ENCODE measurements at places on chromosomes 16 and 17. TPM values are rescaled to one million over a fixed set of nuclear protein-coding genes. Genes with fewer than 3 reads are reported as not detected.

DNA sequence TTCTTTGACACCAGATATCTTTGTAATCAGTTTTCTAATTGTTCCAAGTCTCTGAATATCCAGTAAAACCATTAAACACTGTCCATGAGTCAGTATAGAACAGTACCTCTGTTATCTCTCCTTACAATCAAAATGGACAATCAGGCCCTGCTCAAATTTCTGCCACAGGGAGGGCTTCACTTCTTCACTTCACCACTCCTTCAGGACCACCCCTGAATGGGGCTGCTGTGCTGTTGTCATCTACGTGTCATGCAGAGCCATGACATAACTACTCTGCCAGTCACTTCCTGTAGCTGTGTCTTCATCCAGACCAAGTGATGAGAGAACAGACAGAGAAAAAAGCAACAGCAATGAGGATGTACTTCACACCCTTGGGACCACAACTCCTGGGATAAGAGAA, 116.9 kb downstream of the TANC2 start:
- H3K4me3 ChIP-seq, result no peak overlapping the region
- no peak overlapping the region for H3K27ac ChIP-seq
- peaks cover 13% of the 10 kb centered on the region for H3K4me1 ChIP-seq
- H3K27me3 ChIP-seq, result no peaks in the 10 kb centered on the region

DNA sequence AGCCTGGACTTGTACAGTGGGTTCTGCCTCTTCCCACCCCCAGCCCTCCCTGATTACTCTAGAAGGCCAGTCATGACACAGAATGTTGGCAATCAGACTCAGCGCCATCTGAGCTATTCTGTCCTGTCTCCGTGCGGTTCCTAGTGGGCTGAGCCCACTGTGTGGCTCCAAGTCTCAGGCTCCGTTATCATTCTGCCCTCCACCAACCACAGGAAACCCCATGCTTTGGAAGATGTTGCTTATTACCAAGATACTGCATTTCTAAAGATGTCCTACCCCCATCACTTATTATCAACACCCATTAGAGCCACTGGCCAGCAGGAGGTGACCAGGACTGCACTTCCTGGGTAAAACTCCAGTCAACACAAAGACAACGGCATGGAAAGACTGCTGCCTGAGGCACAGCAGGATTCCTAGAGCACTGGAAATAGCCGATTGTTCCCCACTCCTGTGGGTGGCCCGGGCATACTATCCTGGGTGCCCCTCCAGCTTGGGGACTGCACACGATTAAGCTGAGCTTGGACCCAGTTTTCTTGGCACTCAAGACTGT, 133.6 kb downstream of the AATF start:
- no peak for DNase-seq
- H3K27me3 ChIP-seq, result no peaks in the 10 kb centered on the region
- no peaks in the 10 kb centered on the region for H3K4me1 ChIP-seq
- H3K4me3 ChIP-seq, result no peak overlapping the region
- no peak overlapping the region for H3K27ac ChIP-seq

DNA sequence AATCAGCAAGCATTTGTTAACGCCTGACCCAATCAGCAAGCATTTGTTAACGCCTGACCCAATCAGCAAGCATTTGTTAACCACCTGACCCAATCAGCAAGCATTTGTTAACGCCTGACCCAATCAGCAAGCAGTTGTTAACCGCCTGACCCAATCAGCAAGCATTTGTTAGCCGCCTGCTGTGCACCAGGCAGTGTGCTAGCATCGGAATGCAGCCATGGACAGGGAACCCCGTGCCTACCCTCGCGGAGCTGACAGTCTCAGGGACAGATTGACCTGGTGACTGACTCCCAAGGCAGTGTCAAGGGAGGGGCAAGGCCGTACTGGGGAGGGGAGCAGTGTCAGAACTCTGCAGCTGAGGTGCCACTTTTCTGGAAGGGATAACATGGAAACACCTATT, 66.9 kb downstream of the ABR start:
- H3K27me3 ChIP-seq, result no peaks in the 10 kb centered on the region
- peaks cover 28% of the 10 kb centered on the region for H3K4me1 ChIP-seq
- H3K4me3 ChIP-seq, result no peak overlapping the region
- no peaks in the 10 kb centered on the region for H3K36me3 ChIP-seq

GRCh38 chr16:28823291-28823872, 583 bp downstream of the ATXN2L start:
- H3K36me3 ChIP-seq, result peaks cover 28% of the 10 kb centered on the region
- H3K27ac ChIP-seq, result peak overlapping the region; percentile 99
- DNase-seq, result no peak
- peak overlapping the region; percentile 97 for H3K4me3 ChIP-seq
- H3K4me1 ChIP-seq, result peaks cover 10% of the 10 kb centered on the region
- no peaks in the 10 kb centered on the region for H3K27me3 ChIP-seq

DNA sequence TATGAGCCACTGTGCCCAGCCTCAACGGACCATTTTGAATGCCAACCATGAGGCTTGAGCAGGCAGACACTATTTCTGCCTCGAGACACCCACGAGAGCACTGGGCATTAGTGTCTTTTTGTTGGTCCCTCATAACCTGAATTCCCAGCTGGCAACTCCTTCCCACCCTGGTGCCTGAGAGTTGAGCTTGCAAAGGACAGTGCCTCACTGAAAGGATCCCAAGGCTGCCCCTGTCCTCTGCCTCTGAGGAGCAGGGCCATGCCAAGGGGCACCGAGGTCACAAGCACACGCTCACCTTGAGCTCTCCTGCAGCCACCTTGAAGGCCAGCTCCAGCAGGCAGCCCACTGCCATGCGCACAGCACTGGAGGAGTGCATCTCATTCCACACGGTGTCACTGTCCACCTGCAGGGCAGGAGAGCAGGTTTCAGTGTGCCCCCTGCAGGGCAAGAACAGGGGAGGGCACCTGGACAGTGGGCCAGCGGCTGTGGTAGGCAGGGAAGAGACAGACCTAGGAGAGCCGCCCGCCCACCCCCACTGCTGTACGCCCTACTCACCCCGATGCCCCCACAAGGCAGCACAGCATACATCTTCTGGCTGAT, 12.8 kb downstream of the G6PC3 start:
- no peak overlapping the region for H3K27ac ChIP-seq
- peaks cover 7% of the 10 kb centered on the region for H3K4me1 ChIP-seq
- no peak overlapping the region for H3K4me3 ChIP-seq
- H3K36me3 ChIP-seq, result peaks cover 28% of the 10 kb centered on the region
- H3K27me3 ChIP-seq, result no peaks in the 10 kb centered on the region
- DNase-seq, result no peak

DNA sequence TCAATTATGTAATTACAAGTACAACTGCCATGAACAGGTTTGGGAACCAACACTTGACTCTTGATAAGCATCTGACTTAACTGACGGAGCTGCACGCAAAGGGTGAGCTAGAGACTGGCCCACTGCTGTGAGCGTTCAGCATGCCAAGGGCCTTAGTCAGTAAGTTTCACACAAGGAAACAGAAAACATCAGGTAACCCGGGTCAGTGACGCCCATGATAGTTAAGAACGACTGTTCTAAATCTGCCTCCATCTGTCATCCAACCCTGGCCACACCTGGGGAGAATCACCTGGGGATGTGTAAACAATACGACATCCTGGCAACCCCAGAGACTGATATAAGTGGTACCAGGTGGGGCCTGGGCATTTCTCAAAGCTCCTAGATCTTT, 12.3 kb downstream of the SMIM5 start:
- no peaks in the 10 kb centered on the region for H3K27me3 ChIP-seq
- H3K36me3 ChIP-seq, result peaks cover 8% of the 10 kb centered on the region
- H3K27ac ChIP-seq, result no peak overlapping the region
- no peak for DNase-seq
- no peaks in the 10 kb centered on the region for H3K4me1 ChIP-seq

GRCh38 chr17:45580924-45581323, 90.4 kb upstream of the PLEKHM1 start:
- H3K27me3 ChIP-seq, result no peaks in the 10 kb centered on the region
- peaks cover 3% of the 10 kb centered on the region for H3K36me3 ChIP-seq

GSDMA gene
- not detected for total RNA-seq

MEIOB gene
- total RNA-seq, result not detected

PRAC1 gene
- total RNA-seq, result not detected

PLA2G10 gene
- total RNA-seq, result 0.18 TPM

CD300C gene
- total RNA-seq, result 0.12 TPM

RSAD1 gene
- total RNA-seq, result 24.1 TPM

ACSM2A gene
- not detected for total RNA-seq

SMIM36 gene
- total RNA-seq, result not detected

TOB1 gene
- 17.1 TPM for total RNA-seq
